Retina (tissue), 1 donor: ENCODE measurements at places on chromosomes 6 and 20.

- no peak for DNase-seq
Observed at GRCh38 chr6:33064723-33065122, 8.7 kb downstream of the HLA-DPA1 start.

- DNase-seq, result no peak
Observed at GRCh38 chr20:25017257-25017803, 24.8 kb upstream of the APMAP start.

DNA sequence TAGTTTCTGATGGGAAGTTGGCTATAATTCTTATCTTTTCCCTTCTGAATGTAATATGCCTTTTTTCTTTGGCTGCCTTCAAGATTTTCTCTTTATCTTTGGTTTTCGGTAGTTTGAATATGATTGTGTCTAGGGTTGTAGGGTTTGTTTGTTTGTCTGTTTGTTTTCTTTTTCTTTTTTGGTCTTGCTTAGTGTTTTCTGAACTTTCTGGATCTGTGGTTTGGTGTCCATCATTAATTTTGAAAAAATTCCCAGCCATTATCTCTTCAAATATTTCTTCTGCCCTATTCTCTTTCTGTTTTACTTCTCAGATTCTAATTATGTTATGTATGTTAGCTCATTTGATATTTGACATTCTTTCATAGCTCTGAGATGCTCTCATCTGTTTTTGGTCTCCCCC, 79.4 kb downstream of the CHMP4B start:
- no peak for DNase-seq

GRCh38 chr6:110378552-110378951, 20.4 kb upstream of the METTL24 start:
- no peak for DNase-seq

- DNase-seq, result no peak
Observed at GRCh38 chr20:38602185-38602581, 574 bp downstream of the ARHGAP40 start.

- DNase-seq, result no peak
Observed at GRCh38 chr20:17314264-17314663, 87.4 kb downstream of the PCSK2 start.

GRCh38 chr20:24762371-24762770, 186.7 kb upstream of the CST7 start:
- no peak for DNase-seq

DNA sequence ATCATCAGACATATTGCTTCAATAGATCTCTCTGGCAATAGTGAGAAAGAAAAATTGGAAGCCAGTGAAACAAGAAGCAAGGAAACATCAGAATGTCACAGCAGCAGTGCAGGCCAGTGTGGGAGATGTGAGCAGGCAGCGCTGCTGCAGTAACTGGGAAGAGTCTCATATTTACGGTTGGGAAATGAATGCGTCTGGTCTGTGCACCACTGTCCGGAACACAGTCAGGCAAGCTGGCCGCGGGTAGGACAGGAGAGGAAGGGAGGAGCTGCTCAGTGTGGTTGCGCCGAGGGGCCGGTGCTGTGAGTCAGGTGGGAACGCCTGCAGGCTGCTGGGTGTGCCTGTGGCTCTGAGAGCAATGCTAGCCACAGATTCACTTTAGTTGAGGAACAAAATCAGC, 6.4 kb upstream of the PSMG4 start:
- DNase-seq, result no peak

DNA sequence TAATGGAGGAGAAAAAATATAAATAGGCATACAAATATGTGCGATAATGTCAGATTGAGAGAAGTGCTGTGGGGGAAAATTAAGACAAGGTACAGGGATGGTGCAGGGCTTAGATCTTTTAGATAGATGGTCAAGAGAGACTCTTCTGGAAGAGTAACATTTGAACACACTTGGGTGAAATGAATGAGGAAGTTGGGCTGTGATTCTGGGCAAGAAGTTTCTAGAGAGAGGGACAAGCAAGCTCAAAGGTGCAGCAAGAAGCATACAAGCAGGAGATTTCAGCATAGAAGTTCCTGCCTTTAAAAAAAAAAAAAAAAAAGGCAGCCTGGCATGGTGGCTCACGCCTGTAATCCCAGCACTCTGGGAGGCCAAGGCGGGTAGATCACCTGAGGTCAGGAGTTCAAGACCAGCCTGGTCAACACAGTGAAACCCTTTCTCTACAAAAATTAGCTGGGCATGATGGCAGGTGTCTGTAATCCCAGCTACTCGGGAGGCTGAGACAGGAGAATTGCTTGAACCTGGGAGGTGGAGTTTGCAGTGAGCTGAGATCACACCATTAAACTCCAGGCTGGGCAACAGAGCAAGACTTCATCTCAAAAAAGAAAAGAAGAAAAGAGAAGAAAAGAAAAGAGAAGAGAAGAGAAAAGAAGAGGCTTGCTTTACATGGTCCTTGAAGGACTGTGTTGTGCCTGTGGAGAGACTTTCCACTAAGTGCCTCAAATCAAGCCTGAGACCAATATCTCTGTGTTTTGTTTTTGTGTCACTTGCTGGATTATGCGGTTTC, 9.7 kb upstream of the CD83 start:
- no peak for DNase-seq

GRCh38 chr6:30378290-30378937, 33.5 kb downstream of the RPP21 start:
- no peak for DNase-seq

DNA sequence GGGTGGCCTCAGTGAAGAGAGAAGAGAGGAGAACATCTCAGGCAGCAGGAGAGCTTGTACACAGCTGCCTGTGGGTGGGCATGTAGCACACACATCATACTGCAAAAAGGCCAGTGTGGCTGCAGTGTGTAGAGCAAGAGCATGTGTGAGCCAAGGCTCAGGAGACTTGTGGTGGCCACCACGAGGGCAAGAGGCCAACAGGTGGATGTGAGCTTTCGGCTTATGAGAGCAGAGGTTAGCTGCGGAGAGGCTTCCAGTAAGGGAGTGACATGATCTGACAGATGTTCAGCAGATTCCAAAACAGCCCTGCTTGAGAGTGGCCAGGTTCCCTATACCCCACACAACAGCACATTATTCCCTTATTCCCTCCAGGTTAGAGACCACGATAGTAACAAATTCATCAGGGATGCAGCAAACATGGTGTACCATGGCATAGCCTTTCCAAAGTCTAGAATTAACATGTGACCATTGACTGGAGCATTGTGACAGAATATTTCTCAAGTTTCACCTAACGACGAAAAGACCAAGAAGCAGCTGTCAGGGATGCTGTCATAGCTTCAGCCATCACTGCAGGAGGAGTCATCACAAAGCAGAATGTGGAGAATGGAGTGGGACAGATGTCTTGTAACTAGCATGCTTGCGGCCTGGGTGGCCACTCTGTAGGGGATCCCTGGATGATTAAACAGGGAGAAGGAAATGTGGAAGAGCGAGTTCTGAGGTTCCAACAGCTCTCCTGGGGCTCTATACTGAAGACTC, 23.1 kb downstream of the HM13 start:
- DNase-seq, result no peak

DNA sequence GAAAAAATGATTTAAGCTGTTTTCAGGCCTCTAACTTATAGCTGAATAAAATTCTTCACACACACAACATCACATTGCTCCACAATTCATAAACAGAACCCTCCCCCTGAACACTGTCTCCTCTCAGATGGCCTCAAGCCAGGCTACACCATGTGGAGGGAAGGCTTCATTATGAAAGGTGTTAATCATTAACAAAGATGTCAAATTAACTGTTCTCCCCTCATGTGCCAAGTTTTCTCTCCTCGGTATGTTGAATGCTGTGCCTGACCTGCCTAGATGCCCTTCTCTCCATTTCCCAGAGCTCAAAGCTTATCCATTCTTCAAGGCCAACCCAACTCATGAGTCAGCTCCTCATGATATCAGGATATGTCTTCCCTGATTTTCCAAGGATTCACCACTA, 210.4 kb downstream of the GMDS start:
- DNase-seq, result no peak

GRCh38 chr6:157392927-157393668, 12.1 kb downstream of the ZDHHC14 start:
- DNase-seq, result no peak

DNA sequence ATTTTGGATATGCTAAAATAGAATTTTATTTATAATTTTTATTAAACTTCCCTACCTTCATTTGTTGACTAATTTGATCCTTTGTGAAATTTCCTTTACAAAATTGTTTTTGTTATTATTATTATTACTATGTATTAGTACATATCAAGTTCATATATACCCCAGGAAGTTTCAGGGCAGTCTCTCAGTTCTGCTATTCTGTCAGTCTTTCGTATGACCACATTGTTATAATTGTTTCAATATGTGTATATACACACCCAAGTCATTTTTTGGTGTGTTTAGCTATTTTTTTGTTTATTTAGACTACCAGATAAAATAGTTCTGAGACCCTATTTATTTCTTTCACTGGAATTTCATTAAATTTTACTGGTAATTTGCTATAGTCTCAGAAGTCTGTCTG, 72.1 kb downstream of the NKAIN2 start:
- DNase-seq, result no peak

GRCh38 chr6:134902936-134903335, 47.0 kb downstream of the ALDH8A1 start:
- no peak for DNase-seq

DNA sequence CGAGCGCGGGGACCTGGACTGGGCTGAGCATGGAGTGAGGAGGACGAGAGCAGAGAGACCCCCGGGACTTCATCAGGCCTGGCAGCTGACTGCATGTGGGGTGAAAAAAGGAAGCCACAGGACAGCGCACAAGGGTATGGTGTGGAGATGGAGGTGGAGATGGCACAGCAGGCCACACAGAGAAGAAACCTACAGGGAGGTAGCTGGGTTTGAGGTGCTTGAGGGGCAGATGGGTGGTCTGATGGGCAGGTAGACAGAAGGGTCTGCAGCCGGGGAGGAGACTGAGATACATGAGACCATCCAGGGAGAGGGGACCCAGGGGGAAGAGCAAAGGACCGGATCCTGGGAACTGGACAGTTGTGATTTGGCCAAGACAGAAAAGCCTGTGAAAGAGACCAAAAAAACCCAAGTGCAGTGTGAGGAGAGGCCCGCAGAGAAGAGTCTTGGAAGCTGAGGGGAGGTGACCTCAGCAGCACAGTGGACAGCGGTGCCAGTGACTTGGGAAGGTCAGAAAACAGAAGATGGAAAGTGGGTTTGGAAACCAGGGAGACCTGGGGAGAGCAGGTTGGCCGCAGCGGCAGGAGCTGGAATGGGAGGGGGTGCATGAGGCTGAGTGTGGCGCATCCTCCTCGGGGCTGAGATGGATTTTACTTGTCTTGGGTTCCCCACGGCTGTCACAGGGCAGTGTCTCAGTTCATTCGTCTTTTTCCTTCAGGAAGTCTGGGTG, 5.5 kb downstream of the HLA-DPB1 start:
- DNase-seq, result peak; percentile 34

DNA sequence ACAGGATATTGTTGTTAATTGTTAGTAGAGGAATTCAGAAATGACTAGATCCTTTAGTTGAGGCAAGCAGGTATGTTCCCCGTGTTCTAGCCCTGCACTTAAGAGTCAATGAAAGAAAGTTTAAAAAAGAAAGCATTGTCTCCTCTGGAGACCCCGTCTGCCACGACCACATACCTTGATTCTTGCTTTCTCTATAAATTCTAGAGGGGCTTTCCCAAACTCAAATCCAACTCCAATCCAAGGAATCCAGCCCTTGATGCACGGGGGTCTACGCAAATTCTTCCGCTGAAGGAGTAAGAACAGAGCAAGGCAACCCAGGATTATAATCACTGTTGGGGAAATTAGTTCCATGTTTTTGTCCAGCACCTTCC, 401 bp downstream of the CYP39A1 start:
- no peak for DNase-seq

GRCh38 chr6:36386495-36387439, 702 bp downstream of the ETV7 start:
- peak; percentile 70 for DNase-seq

DNA sequence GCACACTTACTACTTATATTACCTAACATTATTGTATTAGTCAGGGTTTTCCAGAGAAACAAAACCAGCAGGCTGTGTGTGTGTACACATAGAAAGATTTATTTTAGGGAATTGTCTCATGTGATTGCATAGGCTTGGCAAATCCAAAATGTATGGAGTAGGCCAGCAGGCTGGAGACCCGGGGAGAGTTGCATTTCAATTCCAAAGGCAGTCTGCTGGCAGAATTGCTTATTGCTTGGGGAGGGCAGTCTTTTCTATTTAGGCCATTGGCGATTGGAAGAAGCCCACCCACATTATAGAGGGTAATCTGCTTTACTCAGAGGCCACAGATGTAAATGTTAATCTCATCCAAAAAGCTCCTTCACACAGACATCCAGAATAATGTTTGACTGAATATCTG, 157.0 kb downstream of the ADGRG6 start:
- no peak for DNase-seq

GRCh38 chr6:2129182-2129621, 116.2 kb downstream of the GMDS start:
- DNase-seq, result no peak

DNA sequence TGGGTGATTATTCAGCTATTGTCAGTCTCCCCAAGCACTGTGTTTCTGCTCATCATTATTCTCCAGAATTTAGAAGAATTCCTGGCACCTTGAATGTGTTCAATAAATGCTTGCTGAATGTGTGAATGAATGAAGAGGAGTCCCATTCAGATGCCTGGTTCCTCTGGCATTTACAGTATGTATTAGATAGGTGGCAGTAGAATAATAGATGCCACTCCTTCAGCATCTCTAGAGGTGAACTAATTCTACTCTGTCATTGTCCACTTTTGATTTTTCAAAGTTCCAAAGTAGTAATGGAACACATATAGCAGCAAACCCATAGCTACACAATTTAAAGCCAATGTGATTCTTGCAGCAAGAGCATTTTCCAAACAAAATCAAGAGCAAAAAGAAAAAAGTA, 118.9 kb upstream of the CEP162 start:
- DNase-seq, result no peak

DNA sequence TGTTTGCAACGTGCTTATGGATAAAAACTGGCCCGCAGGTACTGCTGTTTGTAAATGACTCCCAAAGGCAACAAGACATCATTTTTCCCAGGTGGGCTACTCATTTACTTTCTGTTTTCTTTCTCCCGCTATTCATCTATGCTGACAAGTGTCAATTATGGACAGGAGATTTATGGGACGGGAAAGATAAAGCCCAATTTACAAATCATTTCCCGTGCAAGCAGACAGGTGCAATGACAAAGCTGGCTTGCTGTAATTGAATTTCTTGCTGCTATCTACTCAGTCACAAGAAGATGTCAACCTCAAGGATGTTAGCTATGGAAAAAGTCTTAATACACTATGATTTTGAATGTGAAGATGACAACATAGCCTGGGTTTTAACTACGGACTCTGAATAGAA, 125.5 kb downstream of the EPHA7 start:
- peak; percentile 21 for DNase-seq

GRCh38 chr20:49508435-49509199, 26.1 kb upstream of the KCNB1 start:
- peak; percentile 74 for DNase-seq

GRCh38 chr20:1119128-1119505, 715 bp downstream of the PSMF1 start:
- DNase-seq, result no peak

DNA sequence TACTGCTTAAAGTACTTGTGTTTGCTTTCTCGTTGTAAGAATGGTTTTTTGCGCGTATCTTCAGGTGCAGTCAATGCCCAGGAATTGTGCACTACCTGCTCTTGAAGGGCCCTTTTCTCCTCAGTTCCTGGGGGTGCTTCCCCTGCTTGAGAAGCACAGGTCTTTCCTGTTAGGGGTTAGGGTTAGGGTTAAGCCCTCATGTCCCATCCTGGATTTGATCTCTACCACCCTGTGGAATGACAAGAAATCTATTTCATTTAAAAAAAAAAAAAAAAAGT, 39.6 kb upstream of the TBXT start:
- DNase-seq, result no peak

- DNase-seq, result no peak
Observed at GRCh38 chr6:121680058-121680457, 244.6 kb downstream of the GJA1 start.
